ENCODE measurements at places on chromosomes 7 and 10.

GRCh38 chr10:49803988-49804387, 41.9 kb upstream of the OGDHL start:
- DNase-seq = no peak

DNA sequence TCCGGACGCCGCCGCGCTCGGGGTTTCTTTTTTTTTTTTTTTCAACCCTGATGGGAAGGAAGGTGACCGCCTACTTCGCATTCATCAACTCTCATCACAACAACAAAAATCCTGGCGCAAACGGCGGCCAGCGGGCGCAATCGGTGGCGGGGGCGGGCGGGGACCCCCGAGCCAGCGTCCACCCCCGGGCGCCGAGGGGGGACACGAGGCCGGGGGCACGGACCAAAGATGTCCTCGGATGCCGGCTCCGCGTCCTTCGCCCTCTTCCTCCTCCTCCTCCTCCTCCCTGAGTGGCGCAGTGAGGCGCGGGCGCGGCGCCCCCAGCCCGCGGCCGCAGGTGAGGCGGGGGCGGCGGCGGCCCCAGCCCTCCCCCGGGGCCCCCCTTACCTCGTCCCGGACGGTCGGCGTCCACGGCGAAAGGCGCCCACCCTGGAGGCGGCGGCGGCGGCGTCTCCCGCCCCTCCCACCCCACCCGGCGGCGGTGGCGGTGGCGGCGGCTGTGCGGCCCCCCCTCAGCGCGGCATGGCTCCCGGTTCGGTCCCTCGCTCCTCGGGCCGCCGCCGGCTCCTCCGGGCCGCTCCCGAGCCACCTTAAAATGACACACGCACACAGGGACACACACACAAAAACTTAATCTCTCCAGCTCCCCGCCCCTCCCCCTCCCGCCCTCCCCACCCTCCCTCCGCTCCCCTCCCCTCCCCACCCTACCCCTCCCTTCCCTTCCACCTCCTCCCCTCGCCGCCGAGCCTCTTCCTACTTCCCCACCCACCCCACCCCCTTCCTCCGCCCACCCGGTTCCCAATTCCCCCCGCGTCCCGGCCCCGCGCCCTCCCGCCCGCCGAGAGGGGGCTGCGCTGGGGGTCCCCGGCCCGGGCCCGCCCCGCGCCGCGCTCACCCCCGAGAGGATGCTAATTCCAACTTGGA, at the start of gene CTBP2:
TSS of gene CTBP2 (minus strand) at position 632 of the 924 bp plus-strand sequence.
- DNase-seq = no peak

- DNase-seq = no peak
Observed at GRCh38 chr7:19530261-19530660, 178.6 kb downstream of the POLR1F start.

DNA sequence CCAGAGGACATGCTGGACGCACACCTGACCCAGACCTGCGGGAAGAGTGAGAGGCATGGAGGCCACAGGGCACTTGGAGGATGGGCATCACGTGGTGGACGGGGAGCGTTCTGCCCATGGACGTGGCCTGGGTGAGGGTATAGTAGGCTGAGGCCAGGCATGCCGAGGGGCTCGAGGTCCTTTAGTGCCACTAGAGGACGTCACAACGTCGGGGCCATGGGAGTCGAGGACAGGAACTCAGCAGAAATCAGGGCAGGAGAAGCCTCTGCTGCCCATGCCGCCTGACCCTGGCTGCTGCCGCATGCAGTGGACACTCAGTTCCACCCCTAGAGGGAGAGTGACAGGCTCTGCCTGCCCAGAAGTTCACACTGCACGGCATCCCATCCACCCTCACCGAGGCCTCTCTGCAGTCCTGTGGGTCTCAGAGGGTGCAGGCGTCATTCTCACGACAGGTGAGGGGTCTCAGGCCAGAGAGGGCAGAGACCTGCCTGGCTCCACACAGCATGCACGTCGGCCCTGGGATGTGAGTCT, 198.7 kb downstream of the ADARB2 start:
- DNase-seq = no peak

DNA sequence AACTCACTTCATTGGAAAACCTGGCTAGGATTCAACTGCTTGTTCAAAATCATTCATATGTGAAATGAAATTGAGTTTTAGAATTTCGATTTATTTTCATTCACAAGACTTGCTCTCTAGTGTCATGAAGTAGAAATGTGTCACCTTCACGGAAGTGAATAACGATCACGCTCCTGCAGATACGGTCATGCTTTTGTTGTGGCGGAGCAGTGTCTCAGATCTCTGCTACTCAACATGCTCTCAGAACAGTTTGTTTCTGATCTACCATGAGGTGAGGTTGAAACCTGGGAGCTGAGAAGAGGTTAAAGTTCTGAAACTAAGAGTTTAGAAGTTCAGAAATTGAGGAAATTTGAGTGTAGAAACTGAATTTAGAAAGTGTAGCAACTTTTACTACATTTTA, 13.8 kb upstream of the PITRM1 start:
- DNase-seq = no peak

DNA sequence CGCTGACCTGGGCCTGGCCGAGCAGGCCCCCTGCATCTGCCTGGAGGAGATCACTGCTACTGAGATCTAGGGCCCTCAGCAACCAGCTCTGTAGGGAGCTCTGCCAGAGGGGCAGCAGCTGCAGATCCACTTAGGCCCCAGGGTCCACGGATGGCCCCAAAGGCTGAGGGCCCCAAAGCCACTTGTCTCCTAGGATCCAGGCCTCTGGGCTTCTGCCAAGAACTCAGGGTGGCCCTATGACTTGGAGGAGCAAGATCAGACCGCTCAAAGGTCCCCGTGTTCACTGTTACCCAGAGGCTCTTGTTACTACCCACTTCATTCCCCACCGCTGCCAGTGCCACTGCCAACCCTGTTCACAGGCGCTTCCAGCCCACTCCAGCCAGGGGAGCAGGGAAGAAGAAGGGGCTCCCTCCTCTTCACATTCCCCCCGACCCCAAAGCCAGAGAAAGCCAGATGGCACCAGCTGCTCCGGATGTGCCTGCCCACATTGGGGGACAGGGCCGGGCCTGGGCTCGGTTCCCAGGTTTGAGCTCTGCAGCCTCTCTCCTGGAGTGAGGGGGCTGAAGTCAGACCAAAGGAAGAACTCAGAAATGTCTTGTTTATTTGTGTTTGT, 7.6 kb downstream of the LZTS2 start:
- no peak for DNase-seq

GRCh38 chr10:43041422-43042342, 35.2 kb upstream of the RET start:
- no peak for DNase-seq

- no peak for DNase-seq
Observed at GRCh38 chr10:14294347-14295059, 36.2 kb downstream of the FRMD4A start.
